T-cell (primary cell): ENCODE measurements at places on chromosomes 12 and 14. TPM values are rescaled to one million over a fixed set of nuclear protein-coding genes. Genes with fewer than 3 reads are reported as not detected.

DNA sequence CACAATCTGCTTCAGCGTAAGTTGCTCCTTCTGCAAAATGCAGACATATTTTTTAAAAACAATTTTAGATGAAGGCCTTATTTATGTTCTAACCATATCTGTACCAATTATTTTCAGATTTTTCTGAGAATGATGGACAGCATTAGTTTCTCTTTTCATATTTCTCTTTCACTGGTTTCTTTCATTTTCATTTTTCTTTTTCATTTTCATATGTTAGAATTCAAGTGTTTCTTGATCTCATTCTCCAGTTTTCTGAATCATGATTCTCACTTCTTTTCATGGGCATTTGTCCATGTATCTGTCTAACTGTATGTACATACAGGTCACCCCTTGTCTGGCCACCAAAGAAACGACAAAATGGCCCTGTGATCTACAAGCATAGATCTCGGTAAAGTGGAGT, 346.6 kb downstream of the NAV3 start:
- no peaks in the 10 kb centered on the region for H3K4me1 ChIP-seq
- H3K27ac ChIP-seq, result no peak overlapping the region
- DNase-seq, result no peak
- H3K36me3 ChIP-seq, result no peaks in the 10 kb centered on the region
- no peak overlapping the region for H3K4me3 ChIP-seq

GRCh38 chr12:114547636-114548035, 136.3 kb downstream of the TBX3 start:
- no peaks in the 10 kb centered on the region for H3K4me1 ChIP-seq
- H3K27me3 ChIP-seq, result no peaks in the 10 kb centered on the region
- H3K27ac ChIP-seq, result no peak overlapping the region
- no peak for DNase-seq

GRCh38 chr12:4383304-4383865, 3.9 kb upstream of the FGF23 start:
- H3K4me3 ChIP-seq, result no peak overlapping the region
- DNase-seq, result no peak
- no peaks in the 10 kb centered on the region for H3K36me3 ChIP-seq
- no peaks in the 10 kb centered on the region for H3K4me1 ChIP-seq
- no peak overlapping the region for H3K27ac ChIP-seq
- H3K27me3 ChIP-seq, result no peaks in the 10 kb centered on the region

DNA sequence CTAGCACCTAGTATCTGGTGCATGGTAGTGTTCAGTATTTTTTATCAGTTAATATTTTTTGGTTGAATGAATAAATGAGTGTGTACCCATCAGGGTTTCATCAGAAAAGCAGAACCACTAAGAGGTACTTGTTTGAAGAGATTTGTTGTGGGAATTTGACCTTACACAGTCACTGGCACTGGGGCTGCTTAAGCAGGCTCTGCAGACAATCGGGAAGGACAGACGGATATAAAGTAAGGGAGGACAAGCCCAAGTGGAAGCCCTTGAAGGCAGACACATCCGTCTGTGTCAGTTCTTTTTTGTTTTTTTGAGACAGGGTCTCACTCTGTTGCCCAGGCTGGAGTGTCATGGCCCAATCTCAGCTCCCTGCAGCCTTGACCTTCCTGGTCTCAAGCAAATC, 38.7 kb downstream of the CD9 start:
- no peaks in the 10 kb centered on the region for H3K36me3 ChIP-seq
- peaks cover 28% of the 10 kb centered on the region for H3K27me3 ChIP-seq
- no peaks in the 10 kb centered on the region for H3K4me1 ChIP-seq
- no peak overlapping the region for H3K4me3 ChIP-seq
- H3K27ac ChIP-seq, result no peak overlapping the region

DNA sequence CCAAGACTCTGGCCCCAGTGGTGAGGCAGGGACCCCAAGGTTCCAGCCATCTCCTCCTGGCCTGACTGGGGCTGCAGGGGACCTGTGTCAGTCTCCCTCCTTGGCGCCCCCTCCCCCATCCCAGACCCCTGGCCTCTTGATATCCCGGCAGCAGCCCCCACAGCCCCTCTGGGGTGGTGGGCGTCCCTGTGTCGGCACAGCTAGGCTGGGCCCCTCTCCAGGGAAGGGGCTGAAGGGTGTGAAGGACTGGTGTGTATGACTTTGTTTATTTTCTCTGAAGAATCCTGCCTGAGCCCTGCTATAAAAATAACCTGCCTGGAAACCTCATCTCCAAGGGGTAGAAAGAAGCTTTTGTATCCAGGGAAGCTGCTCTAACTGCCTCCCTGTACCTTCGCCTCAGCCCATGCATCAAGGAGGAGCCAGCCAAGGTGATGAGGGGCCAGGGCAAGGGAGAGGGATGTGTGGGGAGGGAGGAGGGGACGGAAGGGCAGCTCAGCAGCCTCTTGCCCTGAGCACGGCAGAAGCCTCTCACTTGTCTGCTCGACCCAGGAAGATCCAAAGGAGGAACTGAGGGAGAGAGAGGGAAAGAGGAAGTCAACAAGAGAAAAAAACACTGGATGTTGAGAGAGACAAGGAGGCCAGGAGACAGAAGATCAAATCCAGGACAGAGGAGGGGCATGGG, 25.4 kb upstream of the COL2A1 start:
- no peak for DNase-seq
- no peak overlapping the region for H3K27ac ChIP-seq
- H3K27me3 ChIP-seq, result peaks cover 15% of the 10 kb centered on the region

DNA sequence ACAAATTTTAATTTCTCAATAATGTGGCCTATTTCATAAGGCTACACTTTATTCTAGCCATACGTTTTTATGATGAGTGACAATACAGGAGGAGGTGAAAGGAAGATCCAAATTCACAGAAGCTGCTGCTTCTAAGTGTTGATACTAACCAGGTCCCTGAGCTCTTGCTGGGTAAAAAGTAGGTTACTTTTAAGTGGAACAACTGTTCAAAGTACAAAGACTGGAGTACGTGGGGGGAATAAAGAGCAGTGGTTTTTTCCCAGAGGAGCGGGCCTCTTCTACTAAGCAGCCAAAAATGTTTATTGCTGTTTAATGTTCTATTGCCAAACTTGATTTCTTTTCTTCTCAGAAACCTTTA, 301.8 kb downstream of the AEBP2 start:
- no peaks in the 10 kb centered on the region for H3K27me3 ChIP-seq
- DNase-seq, result no peak
- H3K4me3 ChIP-seq, result no peak overlapping the region
- H3K4me1 ChIP-seq, result no peaks in the 10 kb centered on the region
- H3K36me3 ChIP-seq, result no peaks in the 10 kb centered on the region

GRCh38 chr12:124099661-124100060, 126.6 kb downstream of the ZNF664 start:
- no peaks in the 10 kb centered on the region for H3K36me3 ChIP-seq
- DNase-seq, result no peak
- peaks cover 19% of the 10 kb centered on the region for H3K27me3 ChIP-seq
- no peak overlapping the region for H3K4me3 ChIP-seq
- H3K4me1 ChIP-seq, result no peaks in the 10 kb centered on the region
- no peak overlapping the region for H3K27ac ChIP-seq

DNA sequence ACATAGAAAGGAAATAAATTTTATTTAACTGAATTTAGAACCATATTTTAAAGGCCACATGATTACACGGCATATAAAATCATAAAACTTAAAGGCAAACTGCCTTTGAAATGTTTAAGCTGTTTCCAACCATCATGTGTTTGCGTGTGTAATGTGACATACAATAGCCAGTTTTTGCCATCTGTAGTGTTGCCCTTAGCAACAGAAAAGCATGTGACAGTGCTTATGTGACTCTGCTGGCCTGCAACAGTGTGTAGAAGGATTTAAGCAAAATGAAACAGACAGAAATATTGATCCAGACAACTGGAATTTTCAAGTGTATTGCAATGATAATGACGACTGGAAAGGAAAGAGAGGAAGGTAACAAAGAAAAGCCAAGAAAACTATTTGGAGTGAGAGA, 49.5 kb downstream of the TSPAN19 start:
- no peaks in the 10 kb centered on the region for H3K4me1 ChIP-seq
- H3K36me3 ChIP-seq, result no peaks in the 10 kb centered on the region
- no peak overlapping the region for H3K27ac ChIP-seq
- H3K27me3 ChIP-seq, result no peaks in the 10 kb centered on the region
- H3K4me3 ChIP-seq, result no peak overlapping the region

DNA sequence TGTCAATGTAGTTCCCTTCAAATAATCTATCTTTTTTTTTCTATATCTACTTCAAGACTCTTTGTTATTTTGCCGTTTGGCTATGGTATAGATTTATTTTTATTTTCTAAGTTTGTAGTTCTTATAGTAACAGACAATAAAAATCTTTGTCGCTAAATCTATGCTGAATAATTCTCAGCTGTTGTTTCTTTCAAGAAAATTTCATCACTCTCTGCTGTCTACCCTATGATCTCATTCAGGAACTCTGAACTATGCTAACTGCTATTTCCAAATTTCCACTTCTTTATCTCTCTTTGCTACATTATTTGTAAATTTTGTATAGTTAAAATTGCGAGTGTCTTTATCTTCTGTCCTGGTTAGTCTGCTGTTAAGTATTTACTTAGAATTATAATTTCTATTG, 353.6 kb downstream of the LRFN5 start:
- no peaks in the 10 kb centered on the region for H3K36me3 ChIP-seq
- no peak for DNase-seq
- no peak overlapping the region for H3K27ac ChIP-seq
- no peaks in the 10 kb centered on the region for H3K4me1 ChIP-seq
- no peak overlapping the region for H3K4me3 ChIP-seq
- H3K27me3 ChIP-seq, result no peaks in the 10 kb centered on the region

Gene SLC8A3
- total RNA-seq, result 0.10 TPM

GRCh38 chr14:100655741-100656085, 68.5 kb upstream of the BEGAIN start:
- H3K27me3 ChIP-seq, result peaks cover 53% of the 10 kb centered on the region
- no peak for DNase-seq
- no peak overlapping the region for H3K4me3 ChIP-seq
- H3K36me3 ChIP-seq, result no peaks in the 10 kb centered on the region

DNA sequence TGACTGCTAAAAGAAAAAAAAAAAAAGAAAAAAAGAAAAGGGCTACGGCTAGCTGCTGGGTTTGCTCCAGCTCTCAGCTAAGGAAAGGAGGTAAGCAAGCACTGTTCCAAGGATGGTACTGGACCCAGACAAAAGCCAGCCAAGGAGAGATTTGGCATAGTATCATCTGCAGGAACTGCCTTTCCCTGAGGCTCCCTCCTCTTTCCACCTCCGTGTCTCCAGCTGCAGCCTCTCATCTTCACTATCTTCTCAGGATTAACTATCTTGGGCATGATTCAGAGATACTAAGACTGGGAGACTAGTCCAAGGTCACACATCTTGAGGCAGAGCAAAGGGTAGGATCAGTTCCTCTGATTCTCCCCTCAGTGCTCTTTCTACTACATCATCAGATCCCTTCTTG, 6.0 kb downstream of the KITLG start:
- no peaks in the 10 kb centered on the region for H3K4me1 ChIP-seq
- H3K4me3 ChIP-seq, result no peak overlapping the region
- H3K27me3 ChIP-seq, result peaks cover 3% of the 10 kb centered on the region
- no peak overlapping the region for H3K27ac ChIP-seq
- DNase-seq, result no peak
- H3K36me3 ChIP-seq, result no peaks in the 10 kb centered on the region

DNA sequence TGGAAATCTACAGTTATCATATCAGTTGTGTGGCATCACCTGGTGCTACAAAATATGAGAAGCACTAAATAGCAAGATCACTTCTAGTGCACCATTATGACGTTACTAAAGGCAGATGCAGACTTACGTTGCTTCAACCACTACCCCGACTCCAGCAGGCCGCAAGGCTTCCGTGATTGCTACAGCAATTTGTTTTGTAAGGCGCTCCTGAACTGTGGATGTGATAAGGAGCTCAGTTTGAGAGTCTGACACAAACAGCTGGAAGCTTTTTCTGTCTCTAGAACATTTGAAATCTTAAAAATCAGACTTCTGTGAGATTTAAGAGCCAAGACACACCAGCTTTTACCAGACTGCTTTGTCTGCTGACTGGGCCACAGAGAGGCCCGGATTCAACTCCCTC, 57.0 kb downstream of the GCH1 start:
- no peak overlapping the region for H3K27ac ChIP-seq
- H3K4me1 ChIP-seq, result no peaks in the 10 kb centered on the region
- no peak overlapping the region for H3K4me3 ChIP-seq
- H3K27me3 ChIP-seq, result no peaks in the 10 kb centered on the region
- DNase-seq, result no peak

Gene LIMA1
- total RNA-seq, result 13.3 TPM

GRCh38 chr14:68282479-68283377, 463.1 kb downstream of the RAD51B start:
- H3K27me3 ChIP-seq, result no peaks in the 10 kb centered on the region
- H3K36me3 ChIP-seq, result no peaks in the 10 kb centered on the region
- peak overlapping the region; percentile 36 for H3K4me3 ChIP-seq
- H3K27ac ChIP-seq, result peak overlapping the region; percentile 92

- H3K4me3 ChIP-seq, result no peak overlapping the region
- H3K27ac ChIP-seq, result no peak overlapping the region
- DNase-seq, result no peak
- H3K36me3 ChIP-seq, result no peaks in the 10 kb centered on the region
Observed at GRCh38 chr14:101728367-101728742, 33.2 kb upstream of the PPP2R5C start.

DNA sequence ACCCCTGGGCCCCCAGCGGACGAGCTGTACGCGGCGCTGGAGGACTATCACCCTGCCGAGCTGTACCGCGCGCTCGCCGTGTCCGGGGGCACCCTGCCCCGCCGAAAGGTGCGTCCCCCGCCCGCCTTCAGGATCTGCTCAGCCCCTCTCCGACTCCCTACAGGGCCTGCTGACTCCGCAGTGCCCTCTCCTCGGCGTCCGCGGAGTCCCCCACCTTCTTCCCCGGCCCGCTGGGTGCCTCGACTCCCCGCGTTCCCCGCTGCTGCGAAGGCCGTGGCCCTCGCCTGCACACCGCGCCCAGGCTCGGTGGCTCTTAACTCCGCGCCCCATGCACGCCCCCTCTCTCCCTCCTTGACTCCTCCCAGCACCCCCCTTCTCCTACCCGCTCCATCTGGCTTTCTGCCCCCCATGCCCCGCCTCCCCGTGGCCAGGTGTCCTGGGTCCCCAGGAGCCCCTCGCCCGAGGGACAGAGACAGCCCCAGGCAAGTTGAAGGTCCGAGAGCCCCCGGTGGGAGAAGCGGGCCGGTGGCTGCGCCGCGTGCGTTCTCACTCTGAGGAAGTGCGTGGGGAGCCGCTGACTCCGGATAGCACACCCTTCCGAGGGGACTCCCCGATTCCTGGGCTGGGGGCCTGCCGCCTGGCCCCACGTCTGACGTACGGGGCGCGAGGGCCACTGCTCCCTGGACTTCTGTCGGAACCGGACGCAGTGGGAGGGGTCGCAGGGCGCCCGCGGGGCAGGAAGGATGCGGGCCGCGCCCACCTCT, 594 bp downstream of the TAMALIN start:
- peak overlapping the region; percentile 87 for H3K27ac ChIP-seq
- peak; percentile 56 for DNase-seq

GRCh38 chr12:93174473-93174872, 203.3 kb upstream of the NUDT4 start:
- no peaks in the 10 kb centered on the region for H3K36me3 ChIP-seq
- no peak overlapping the region for H3K27ac ChIP-seq
- no peaks in the 10 kb centered on the region for H3K27me3 ChIP-seq
- DNase-seq, result no peak
- no peaks in the 10 kb centered on the region for H3K4me1 ChIP-seq
